ENCODE measurements at places on chromosomes 12 and 14.

- no peak for DNase-seq
Measured at GRCh38 chr12:123931686-123932321, 40.8 kb downstream of the CCDC92 start.

DNA sequence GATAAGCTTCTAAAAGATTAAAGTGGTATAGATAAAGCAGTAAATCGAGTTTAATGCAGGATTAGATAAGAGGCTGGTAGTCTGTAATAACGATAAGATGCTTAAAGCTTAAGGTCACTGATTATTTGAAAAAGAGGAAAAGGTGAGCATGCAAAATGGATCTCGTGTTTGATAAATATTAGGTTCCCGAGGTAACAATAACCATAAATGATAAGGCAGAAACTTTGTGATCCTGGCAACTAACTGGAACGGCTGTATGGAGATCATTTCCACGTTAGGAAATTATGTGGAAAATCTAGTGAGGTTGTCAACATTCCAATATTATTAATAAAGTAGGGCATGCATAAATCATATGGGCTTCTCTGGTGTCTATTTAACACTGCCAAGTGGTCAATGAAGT lies 255.5 kb downstream of the EFCAB11 start:
- no peak for DNase-seq

GRCh38 chr12:93937812-93938211 lies 210.6 kb upstream of the PLXNC1 start:
- DNase-seq: no peak

DNA sequence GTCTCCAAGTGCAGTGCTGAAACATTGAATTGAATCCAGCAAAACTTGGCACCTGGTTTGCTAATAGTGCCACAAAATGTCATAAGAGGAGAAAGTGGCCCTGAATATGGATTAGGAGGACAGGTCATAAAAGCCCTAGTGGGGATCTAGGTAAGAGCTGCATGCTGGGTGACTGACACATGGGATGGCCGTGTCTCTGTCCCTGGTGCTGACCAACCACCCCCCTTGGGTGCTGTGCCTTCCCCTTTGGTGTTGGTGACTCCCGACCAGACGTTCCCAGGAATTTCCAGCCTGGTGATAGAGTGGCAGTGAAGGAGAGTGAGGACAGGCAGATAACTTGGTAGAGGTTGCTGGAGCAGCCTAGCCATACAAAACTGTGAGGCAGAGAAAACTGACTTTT lies 142.8 kb downstream of the VRK1 start:
- no peak for DNase-seq

- no peak for DNase-seq
Measured at GRCh38 chr14:77309131-77309530, 11.6 kb downstream of the POMT2 start.

GRCh38 chr12:51592034-51592705 lies 1.1 kb downstream of the SCN8A start:
- DNase-seq: no peak

GRCh38 chr14:60515511-60516289 lies 6.8 kb downstream of the SIX6 start:
- no peak for DNase-seq

- peak; percentile 84 for DNase-seq
Measured at GRCh38 chr12:1644534-1645438, 15.8 kb downstream of the WNT5B start.

DNA sequence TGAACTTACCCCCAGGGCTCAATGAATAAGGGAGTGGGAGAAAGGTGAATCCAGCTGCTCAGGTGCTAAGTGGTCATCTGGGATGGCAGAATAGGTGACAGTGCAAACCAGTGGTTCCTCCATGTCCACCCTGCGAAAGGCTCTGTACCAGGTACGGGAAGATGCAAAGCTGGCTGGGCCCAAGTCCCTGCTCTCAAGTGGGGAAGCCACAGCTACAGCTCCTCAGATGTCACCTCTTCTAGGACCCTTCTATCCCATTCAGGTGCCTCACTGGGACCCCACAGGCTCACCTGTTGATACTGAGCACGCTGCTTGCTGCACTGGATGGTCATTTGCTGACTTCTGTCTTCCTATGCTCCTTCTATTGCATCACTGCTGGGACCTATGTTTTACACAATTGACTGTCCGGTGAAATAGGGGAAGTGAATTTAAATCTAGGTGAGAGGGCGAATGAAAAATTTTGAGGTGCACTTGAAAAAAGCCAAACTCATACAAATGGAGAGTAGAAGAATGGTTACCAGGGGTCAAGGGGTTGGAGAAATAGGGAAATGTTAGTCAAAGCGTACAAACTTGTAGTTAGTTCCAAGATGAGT lies 20.3 kb upstream of the PPP4R4 start:
- no peak for DNase-seq

GRCh38 chr14:75068294-75069120 lies 934 bp upstream of the ZC2HC1C start:
- no peak for DNase-seq

DNA sequence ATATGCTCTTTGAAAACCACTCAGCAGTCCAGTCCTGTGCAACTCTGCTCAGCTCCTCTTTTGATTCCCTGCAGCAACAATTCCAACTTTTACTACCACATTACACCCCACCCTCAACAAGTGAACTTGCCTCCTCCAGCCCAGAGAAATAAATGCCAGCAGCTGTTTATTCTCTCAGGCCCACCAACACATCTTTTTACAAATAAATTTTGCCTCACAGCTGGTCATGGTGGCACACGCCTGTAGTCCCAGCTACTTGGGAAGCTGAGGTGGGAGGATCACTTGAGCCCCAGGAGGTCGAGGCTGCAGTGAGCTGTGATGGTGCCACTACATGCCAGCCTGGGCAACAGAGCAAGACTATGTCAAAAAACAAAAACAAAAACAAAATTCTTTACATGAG lies 9.8 kb downstream of the SNX6 start:
- DNase-seq: no peak

DNA sequence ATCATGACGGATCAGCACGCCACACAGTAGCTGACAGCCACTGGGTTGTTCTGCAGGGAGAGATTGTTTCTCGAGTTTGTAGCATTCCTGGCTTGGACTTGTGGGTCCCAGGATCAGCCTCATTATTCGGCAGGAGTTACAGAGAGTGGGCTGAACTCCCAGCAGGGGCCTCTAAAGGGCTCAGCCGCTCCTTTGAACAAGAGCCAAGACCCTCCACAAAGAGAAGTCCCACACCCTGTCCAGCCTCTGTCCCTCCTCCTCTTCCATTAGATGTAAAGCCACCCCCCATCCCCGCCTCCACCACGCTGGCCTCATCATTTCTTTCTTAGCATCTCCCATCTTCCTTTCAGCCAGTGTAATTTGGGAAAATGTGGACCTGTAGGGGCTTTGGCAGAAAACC lies 96.7 kb upstream of the HSPB8 start:
- DNase-seq: no peak

- no peak for DNase-seq
Measured at GRCh38 chr12:87801860-87802720, 227.1 kb downstream of the C12orf50 start.

DNA sequence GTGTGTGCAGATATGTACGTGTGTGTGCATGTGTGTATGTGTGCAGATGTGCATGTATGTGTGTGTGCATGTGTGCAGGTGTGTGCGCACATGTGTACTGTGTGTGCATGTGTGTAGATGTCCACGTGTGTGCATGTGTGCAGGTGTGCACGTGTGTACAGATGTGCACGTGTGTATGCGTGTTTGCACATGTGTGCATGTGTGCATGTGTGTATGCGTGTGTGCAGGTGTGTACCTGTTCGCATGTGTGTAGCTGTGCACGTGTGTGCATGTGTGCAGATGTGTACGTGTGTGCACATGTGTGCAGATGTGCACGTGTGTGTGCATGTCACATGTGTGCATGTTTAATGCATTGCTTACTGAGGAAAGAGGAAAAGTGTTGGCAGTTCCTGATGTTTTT lies 55.7 kb upstream of the FKBP4 start:
- DNase-seq: no peak

DNA sequence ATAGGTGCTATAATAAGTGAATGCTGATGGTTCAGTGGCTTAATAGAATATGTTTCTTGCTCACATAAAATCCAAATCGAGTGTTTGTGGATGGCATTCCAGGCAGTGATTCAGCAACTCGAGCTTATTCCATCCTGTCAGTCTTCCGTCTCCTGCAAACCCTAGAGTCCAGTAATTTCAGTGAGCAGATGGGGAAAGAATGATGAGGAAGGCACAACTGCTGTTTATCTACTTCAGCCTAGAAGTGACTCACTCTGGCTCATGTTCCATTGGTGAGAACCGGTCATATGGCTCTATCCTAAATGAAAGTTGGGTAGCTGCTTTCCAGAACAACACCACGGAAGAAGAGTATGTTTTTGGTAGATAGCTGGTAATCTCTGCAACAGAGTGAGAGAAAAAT lies 421.8 kb upstream of the PDE3A start:
- DNase-seq: no peak

DNA sequence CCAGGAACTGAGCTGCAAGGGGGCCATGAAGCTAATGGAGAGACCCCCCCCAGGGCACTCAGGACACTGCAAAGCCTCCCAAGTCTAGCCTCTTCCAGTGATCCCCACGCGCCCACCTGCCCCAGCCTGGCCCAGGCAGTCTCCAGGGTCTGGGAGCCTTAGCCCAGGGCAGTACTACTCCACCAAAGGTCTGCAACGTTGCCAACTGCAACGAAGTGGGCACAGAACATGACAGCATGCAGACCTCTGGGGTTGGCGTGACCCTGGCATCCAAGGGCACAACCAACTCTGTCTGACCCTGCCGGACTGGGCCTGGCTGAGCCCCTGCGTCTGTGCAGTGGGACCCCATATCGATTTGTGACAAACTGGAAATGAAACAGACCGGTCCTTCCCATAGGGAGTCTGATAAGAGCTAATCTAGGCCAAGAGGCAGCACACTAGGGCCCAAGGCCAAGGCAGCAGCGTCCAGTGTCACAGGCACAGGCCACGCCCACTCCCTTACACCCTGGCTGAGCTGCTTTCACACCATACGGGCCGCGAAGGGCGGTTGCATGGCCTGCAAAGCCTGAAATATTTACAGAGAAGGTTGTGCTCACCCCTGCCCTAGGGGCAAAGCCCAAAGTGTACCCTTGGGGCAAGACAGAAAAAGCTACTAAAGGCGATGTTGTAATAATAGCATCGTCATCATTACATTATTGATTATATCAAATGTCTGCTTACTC lies 76.7 kb downstream of the NCOR2 start:
- DNase-seq: peak; percentile 39

DNA sequence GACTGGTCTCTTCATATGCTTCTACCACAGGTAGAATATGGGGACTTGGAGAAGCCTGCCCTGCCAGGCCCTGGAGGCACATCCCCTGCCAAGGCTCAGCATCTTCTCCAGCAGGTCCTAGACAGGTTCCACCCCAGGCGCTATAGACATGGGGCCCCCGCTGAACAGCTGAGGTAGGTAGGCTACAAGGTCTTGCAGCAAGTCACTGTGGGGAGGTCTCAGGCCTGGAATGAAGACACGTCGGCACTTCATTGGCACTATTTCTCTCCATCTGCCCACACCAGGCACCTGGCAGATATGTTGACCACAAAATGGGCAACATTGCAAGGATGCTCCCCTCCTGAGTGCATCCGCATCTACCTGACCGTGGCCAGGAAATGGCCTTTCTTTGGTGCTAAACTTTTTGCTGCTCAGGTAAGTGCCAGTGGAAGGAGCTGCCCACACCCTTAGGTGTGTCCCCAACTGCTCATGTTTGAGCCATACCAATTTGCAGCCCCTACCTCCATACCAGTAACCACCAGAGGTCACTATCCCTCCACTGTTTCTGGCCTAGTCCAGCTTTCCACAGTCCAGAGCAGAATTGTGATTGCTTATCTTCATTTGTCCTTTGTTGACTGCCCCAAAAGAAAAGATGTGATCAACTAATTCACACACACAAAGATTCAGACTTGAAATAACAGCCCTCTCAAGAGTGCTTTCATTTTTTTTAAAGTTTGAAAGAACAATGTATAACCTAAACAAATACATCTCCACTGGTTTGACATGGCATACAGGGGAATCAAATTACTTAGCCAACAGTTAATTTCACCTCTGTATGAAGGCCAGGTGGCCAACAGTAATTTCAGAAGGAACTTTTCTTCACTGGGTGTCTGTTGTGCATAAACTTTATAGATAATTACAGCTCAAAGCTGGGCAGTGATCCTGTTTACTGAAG lies 16.1 kb downstream of the PIGH start:
- DNase-seq: no peak

DNA sequence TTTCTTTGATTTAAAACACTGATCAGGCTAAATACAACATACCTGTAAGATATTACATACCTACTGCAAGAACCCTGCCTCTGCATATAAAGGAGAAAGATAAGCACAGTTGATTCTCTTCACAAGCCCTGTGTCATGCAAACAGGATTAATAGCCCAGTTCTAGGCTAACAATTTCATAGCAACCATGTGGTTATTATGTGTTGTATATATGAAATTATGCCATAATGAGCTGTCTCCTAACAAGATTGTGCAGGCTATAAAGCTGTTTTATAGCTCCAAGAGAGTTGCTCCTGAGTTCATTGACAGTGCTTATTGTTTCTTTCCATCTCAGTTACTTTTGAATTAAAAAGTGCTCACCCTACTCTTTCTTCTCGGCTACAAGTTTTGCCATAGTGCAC lies 609.3 kb downstream of the DIO2 start:
- no peak for DNase-seq

- DNase-seq: no peak
Measured at GRCh38 chr12:108967869-108968540, 52.9 kb downstream of the SVOP start.

DNA sequence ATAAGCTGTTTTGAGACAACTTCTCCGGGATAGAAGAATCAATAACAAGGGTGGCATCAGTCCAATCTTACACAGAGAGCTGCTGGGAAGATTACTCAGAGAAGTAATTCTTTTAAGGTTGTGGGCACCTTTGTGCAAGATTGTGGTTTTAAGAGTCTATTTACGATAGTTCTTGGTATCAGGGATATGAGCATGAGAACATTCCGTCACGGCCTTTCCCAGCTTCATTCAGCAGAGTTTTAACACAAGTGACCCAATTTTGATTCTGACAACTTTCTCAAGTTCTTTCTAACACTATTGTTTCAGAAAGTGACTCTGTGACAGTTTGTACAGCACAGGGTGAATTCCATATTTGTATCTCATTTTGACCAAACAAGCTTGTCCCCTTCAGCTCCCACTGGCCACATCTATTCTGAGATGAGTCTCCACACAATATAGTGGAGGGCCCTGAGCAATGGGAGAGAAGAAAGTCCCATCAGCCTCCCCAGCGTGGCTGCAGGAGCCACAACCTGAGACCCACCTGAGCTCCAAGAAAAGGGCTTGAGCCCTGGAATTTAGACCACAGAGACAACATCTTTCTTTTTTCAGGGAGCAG lies 869.2 kb downstream of the TMEM121 start:
- no peak for DNase-seq

- DNase-seq: no peak
Measured at GRCh38 chr12:132728502-132728901, 17.9 kb downstream of the PGAM5 start.

GRCh38 chr14:31945074-31945613 lies 132.0 kb upstream of the ARHGAP5 start:
- DNase-seq: no peak

- DNase-seq: no peak
Measured at GRCh38 chr14:100621806-100622205, 34.6 kb upstream of the BEGAIN start.

- DNase-seq: no peak
Measured at GRCh38 chr12:122966743-122967550, 684 bp upstream of the ABCB9 start.
